ENCODE measurements at places on chromosomes 3 and 15.

GRCh38 chr3:188584958-188585689 is 431.2 kb downstream of the LPP start:
- DNase-seq, result no peak

DNA sequence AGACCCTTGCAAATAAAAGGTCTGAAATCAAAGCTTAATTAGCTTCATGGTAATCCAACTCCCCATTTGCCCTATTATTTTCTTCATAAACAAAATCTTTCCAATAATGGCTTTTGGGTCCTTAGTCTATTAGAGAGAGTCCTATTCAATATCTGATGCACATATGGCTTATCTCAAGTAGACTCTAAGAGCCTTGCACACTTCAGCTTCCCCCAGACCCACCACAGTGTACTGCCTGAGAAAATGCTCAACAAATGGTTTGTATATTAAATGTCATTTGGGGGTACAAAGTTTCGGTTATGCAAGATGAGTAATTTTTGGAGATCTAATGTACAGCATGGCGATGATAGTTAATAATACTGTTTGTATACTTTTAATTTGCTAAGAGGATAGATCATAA is 28.9 kb downstream of the FSTL1 start:
- no peak for DNase-seq

GRCh38 chr3:28134792-28135375 is 106.5 kb upstream of the CMC1 start:
- no peak for DNase-seq

- DNase-seq, result no peak
Measured at GRCh38 chr3:8436661-8437287, 64.8 kb upstream of the LMCD1 start.

DNA sequence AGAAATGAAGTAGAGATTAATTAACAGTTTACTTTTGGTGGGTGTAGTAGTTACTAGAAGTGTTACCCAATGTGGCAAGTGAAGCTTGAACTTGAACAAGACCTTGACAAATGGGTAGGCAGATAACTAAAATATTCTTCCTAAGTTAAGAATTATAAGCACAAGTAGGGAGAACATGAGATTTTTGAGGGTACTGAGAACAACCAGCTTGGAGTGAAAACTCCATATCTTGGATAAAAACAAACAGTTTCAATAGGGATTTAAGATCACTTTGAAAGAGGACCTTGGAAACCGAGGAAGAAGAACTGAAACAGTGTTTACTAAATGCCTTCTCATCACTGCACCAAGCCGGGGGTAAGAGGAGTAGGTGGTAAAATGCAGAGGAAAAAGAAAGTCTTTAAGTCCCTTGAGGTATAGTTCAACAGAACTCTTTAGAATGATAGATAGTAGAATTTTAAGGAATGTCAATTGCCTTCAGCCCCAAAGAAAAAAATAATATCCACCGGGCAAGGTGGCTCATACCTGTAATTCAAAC is 496.7 kb downstream of the NAALADL2 start:
- no peak for DNase-seq

GRCh38 chr15:67927501-67928168 is 87.8 kb upstream of the RNU6-1 start:
- DNase-seq, result peak; percentile 94

DNA sequence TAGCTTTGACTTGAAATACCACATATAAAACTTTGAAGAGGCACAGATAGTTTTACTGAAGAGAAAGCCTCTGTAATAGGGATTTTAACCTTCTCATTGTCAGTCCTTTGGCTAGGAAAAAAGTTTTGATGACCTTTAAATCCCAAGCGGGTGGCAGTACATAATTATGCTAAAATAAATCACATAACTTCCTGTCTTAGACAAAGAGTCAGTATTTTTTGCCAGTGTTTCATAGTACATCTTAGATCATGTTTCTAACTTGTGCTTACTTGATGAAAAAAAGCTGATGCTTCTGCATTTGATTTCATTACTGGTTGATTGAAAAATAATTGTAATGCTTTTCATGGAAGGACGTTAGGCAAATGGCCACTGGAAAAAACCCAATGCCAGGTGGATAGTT is 5.8 kb downstream of the ST3GAL6 start:
- DNase-seq, result no peak

GRCh38 chr15:93070132-93070531 is 18.9 kb downstream of the RGMA start:
- DNase-seq, result no peak

- DNase-seq, result no peak
Measured at GRCh38 chr15:71160976-71161375, 45.7 kb downstream of the THSD4 start.

DNA sequence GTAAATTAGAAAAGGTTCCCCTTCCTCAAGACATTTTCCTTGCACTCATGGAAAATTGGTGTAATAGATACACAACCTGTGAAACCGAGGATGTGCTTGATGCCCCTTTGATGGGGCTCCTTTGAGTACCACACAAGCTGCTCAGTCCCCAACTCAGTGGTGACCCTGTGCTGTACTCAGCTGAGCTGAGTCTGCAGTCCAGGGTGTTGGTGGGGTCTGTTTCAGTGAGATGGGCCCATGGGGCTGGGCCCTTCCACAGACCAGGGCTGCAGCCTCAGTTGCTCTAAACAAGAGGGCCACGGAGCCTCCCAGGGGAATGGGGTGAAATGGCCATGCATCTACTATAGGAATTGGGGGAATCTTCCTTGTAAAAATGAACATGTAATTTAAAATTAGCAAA is 39.3 kb downstream of the KY start:
- DNase-seq, result no peak

- DNase-seq, result peak; percentile 82
Measured at GRCh38 chr3:113166719-113167492, 44.5 kb upstream of the BOC start.

- no peak for DNase-seq
Measured at GRCh38 chr3:168139947-168140346, 44.2 kb upstream of the GOLIM4 start.

GRCh38 chr3:122787872-122788271 is 5.8 kb downstream of the HSPBAP1 start:
- DNase-seq, result no peak

- DNase-seq, result no peak
Measured at GRCh38 chr3:192675958-192676649, 51.2 kb downstream of the FGF12 start.

DNA sequence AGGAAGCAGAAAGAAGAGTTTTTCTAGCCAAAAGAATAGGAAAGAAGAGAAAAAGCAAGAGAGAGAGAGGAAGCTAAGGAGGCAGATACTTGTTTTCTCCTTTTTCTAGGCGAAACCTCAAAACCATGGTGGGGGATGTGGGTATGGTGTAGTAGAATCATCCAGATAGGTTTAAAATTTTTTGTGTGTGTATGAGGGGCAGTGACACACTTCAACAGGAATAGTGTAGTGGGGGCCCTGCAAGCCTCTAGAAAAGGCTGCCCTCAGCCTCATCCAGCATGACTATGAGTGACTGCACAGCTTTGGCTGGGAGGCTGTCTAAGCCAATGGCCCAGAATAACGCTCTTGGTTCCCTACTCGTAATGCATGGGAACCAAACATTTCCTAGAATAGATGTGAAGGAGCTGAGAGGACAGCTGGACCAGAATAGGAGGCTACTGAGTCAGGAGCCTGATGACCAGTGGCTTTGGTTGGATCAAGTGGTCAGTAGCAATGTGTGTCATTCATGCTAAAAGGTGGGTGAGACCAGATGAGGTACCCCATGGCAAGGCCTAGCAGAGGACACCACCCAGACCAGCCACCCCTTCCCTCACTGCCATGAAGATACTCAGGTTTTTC is 24.4 kb downstream of the MOBP start:
- DNase-seq, result no peak

DNA sequence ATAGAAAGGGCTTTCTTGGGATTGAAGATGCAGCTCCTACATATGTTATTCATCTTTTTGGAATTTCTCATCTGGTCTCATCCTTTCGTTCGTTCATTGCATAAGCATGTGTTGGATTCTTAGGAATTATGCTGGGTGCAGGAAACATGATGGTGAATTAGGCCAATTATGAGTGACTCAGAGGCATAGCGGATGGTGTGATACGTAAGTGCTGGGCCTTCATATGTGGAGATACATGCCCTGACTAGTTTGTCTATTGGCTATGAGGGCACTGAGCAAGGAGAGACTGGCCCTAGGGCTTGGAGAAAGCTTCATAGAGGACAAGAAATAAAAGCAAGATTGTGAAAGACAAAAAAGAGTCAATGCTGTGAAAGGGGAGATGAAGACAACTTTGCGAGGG is 235.1 kb downstream of the MYRIP start:
- no peak for DNase-seq

DNA sequence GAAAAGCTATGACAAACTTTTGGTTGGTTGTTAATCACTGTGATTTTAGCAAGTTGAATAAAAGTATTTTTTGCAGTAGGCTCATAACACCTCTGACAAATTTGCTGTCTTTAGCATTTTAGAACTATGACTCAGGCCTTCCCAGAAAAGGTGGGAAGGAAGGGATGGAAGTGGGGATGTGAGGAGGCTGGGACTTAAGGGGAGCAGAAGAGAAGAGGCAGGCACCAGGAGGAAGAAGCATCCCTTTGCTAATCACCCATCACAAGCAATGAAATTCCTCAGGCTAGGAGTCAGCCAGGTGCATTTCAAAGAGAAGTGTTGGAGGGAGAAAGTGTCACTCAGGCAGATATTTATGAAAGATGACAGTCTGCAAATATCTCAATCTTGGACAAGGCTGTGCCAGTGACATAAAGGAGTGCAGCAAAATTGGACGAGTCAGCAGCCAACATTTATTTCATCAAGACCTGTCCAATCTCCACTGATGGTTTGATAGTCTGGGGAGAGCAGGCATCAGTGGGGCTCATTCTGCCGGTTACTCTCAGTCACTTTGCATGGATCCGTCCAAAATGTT is 337.3 kb upstream of the ARRDC4 start:
- no peak for DNase-seq

DNA sequence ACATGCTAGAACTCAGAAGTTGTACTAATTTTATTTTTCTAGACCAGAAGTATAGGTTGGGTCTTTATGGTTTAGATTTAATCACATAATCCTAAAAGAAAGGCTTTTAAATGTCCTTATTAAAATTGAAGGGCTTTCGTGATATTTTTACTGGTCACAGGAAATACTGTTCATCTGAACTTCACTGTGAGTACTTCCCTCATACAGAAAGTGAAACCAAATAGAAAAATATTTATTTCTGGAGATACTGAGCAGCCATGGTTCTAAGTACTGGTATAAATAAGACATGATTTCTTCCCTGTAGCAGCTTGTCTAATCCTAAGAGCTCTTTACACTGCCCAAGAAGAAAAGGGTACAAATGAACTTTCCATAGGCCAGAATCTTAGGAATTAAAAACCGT is 2.0 kb downstream of the SNRK start:
- no peak for DNase-seq
